Stimulated activated CD4-positive, alpha-beta T cell treated with anti-CD3 and anti-CD28 coated beads, Interleukin-2, amount 100 ng/mL, for 24 hours (primary cell): ENCODE measurements at places on chromosomes 1 and 21.

DNA sequence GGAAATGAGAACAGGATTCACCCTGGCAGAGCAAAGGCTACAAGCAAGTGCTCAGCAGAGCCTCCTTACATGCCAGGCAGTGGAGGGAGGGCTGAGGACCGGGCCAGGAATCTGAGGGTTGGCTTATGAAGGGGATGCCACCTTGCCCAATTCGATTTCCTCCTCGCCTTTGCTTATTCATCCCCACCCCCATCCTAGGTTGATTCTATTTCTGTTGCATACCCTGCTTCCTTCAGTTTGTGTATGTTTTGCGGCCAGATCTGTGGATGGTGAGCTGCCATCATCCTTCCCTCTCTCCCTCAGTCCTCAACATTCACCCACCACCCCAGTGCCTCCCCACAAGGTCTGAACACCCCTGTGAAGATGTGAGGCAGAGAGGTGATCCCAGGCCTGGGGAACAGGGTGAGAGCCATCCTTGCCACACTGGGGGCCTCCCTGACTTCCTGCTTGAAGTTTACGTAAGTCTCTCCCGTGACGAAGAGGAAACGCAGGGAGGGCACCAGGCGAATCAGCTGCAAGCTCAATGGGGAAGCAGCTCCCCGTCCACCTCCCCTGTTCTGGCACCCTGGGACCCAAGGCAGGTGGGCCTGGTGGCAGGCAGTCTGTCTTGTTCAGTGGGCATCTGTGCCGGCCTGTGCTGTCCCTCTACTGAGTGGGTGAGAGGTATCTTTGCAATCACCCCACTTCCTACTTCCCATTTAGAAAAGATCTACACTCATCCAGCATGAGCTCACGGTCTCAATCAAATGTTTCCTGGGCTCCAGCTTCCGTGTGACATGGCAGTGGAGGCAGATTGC lies 50.6 kb upstream of the CNTN2 start:
- no peak for DNase-seq

- peak; percentile 24 for DNase-seq
Observed at GRCh38 chr1:7549277-7550161, 221.6 kb upstream of the VAMP3 start.

- no peak for DNase-seq
Observed at GRCh38 chr1:84692391-84692790, 2.1 kb upstream of the SSX2IP start.

DNA sequence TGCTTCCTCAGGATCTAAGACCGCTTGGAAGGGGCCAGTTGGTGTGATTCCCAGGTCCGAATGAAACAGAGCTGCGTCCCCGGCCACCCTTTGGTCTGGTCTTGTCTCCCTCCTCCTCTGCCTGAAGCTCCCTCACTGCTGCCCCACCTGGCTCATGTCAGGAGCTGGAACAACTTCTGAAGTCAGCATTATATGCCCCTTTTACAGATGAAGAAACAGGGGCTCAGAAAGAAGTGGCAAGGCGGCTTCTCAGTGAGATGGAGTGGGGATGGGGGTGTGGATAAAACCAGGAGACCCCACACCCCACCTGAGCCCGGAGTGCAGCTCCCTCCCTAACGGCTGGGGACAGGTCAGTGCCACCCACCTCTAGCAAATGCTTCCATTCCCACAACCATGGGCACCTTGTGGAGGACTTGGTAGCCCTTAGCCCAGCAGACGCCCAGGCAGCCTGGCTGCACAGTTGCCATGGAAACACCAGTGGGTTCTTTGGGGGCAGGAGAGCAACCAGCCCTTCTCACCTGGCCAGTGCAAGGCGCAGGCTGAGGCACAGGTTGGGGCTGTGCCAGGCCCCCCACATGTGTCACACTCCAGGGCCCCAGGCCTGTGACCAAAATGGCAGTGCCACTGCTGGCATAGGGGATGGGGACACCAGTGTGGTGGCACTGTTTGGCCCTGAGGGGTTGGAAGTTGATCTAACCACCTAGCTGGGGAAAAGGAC lies 31.9 kb upstream of the ECE1 start:
- DNase-seq = no peak
